ENCODE measurements at places on chromosomes 4 and X. TPM values are rescaled to one million over a fixed set of nuclear protein-coding genes. Genes with fewer than 3 reads are reported as not detected.

SLC26A1 gene
- 5.2 TPM for polyA plus RNA-seq

- DNase-seq = no peak
Observed at GRCh38 chrX:1475881-1476280, 23.2 kb upstream of the ASMTL start.

ADGRL3 gene
- 19.9 TPM for polyA plus RNA-seq

DNA sequence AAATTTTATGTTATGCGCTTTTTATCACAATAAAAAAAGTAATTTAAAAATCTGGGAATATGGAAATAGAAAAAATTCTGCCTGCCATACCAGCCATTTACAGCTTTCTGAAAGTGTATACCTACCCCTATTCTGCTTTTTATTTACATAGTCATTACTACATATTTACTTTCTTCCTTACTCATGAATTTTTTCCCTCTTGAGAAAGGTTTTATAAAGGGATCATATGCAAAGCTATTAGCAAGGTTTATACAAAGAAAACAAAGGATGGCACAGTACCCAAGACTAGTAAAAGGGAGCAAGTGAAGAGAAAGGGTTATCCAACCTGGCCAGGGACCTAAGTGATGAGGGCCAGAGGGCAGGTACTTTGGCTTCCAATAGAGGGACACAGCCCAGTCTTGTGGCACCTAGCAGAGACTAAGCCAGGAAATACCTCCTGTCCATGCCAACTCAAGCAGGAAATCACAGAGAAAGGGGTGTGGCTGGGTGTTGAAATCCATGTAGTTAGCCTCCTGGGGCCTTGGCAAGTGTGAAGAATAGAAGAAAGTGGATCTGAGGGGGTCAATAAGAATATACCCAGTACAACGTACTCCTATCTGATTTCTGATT lies 207.3 kb upstream of the VEGFC start:
- no peak for DNase-seq

DNA sequence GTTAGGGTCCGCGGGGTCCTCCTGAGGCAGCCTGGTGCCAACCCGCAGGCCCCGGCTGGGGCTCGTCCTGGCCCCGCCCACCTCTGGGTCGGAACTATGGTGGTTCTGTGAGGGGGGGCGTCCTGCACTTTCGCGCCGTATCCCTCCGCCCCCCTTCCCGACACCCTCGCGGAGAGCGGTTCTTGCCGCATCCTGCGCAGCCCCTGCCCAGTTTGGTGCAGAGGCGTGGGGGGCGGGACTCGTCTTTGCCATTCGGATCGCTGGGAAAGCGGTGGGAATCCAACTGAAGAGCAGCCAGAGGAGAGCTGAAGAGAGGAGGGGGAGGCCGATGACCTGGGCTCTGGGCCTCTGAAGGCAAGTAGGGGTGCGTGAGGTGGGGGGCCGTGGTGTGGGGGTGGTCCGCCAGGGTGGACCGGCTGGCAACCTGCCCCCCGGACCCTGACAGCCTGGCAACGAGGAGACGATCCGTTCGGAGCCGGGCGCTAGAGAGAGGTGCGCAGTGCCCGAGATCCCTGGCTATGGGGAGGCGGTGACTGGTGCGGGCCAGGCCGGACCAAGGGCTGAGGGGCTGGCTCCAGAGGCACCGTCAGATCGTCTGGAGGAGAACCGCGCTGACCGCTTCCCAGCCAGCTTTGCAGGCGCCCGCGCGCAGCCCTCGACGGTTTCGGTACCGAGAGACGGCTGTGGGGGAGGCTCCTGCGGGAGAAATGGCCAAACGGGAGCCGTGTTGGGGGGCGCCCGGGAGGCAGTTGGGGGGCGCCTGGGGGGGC lies at the start of gene GPRASP1:
Gene GPRASP1, plus strand, starts transcription at position 242 of the 770 bp plus-strand sequence. CDS start 2,431 bp downstream, outside the sequence.
- DNase-seq = peak; percentile 62

TMPRSS11F gene
- polyA plus RNA-seq = 0.05 TPM

- no peak for DNase-seq
Observed at GRCh38 chr4:70676554-70677090, 10.3 kb upstream of the JCHAIN start.

DNA sequence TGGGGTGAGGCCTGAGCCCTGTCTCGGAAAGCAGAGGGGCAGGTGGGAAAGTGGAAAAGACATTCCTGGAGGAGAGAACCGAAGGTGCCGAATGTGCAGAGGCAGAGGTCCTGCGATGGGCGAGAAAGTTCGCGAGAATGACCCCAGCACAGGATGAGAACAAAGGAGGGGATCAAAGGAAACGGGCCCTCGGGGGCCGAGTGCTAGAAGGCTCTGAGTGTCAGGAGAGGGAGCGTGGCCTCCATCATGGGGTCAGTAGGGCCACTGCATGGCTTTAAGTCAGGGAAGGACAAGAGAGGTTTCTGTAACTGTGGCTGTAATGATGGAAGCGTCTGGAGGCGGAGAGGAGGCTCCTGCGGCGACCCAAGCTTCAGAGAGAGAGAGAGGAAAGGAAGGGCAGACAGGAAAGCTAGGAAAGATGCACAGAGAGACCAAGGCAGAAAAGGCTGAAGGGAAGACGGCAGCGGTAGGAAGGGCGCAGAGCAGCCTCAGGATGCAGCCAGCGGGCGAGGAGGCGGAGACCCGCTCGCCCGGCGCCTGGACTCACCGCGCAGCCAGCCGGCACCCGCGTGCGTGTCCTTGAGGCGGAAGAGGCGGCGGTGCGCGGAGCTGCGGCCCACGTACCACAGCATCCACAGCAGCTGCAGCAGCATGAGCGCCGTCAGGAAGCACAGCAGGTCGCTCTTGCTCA lies 669 bp downstream of the OTOP1 start:
- DNase-seq = no peak

BBS12 gene
- polyA plus RNA-seq = 6.5 TPM

GRCh38 chr4:18518098-18518497 lies 496.5 kb upstream of the LCORL start:
- no peak for DNase-seq

DCHS2 gene
- polyA plus RNA-seq = 3.2 TPM

SOWAHB gene
- polyA plus RNA-seq = 3.1 TPM

DNA sequence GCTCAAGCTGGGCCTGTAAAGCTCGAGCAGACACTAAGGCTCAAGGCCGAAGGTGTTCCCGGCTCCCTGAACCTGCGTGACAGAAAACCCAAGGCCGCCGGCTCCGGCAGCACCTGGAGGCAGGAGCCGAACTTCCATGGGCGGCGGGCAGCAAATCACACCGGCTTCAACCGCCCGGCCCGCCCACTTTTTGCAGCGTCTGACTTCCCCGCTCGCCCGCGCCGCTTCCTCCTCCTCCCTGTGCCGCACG lies 940 bp upstream of the NSD2 start:
- DNase-seq = no peak

DNA sequence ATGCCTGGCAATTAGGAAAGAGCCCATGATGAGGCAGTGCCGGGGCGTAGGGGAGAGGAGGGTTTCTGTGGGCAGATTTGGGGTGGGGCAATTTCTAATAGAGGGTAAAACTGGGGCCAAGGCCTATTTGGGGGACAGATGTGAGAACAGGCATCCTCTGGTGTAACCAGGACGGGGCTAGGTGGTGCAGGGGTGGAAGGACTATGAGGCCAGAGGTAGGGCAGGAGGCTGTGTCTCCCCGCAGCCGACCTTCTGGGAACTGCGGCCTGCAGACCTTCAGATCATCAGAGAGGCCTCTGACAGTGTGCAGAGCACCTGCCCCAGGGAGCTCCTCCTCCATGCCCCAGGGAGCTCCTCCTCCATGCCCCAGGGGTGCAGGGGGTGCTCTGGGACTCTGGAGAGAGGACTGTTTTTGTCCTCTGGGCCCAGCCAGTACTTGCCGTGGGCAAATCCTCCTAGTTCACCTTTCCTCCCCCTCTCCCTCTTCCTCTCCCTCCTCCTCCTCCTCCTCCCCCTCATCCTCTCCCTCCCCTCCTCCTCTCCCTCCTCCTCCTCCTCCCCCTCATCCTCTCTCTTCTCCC lies 101.9 kb downstream of the SORCS2 start:
- no peak for DNase-seq

PTCHD1 gene
- 0.06 TPM for polyA plus RNA-seq

HSFX3 gene
- not detected for polyA plus RNA-seq

EPHA5 gene
- 0.08 TPM for polyA plus RNA-seq

FGFBP2 gene
- 0.63 TPM for polyA plus RNA-seq

PAGE5 gene
- not detected for polyA plus RNA-seq

SSX1 gene
- not detected for polyA plus RNA-seq

- DNase-seq = peak; percentile 39
Observed at GRCh38 chr4:105895583-105896460, 551 bp downstream of the NPNT start.

- peak; percentile 19 for DNase-seq
Observed at GRCh38 chrX:80808881-80809411, 731 bp downstream of the BRWD3 start.

DKK2 gene
- 2.4 TPM for polyA plus RNA-seq

DNA sequence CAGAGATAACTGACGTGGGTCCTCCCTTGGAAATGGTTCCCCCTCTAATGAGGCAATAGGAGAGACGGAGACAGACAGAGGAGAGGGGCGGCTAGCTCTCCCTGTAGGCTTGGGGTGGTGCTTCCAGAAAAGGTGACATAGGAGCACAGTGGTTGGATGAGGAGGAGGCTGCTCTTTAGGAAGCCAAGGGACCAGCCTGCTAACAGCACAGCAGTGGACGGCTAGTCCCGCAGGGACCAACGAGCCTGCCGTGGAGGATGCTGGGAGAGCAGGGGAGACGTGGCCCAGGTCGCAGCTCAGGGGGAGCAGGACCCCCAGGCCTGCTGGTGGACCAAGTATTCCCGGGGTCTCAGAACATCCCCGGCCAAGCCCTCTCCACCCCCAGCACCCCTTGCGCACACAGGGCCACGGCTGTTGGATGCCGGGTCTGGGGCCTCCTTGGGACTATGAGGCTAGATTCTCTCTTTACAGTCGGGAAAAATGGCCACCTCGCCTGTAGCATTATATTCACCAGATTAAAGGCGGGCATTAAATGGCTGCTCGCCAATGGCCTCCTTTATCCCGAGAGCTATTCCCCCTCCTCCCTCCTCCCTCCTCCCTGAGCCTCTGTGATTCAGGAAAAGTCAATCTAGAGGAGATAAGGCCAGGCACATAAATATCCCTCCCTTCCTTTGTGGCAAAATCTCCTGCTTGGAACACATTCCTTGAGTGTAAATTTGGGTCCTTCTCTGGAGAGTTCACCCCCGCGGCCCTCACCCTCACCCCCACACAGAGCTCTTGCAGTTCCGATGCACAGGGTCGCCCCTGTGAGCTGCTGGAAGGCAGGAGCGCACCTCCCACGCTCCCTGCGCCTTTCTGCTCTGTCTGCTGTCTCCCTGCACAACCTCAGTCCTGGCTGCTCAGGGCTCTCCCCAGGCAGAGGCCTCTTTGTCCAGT lies 30.5 kb upstream of the NSG1 start:
- no peak for DNase-seq

GRCh38 chr4:14028862-14029261 lies 401.3 kb upstream of the BOD1L1 start:
- DNase-seq = no peak

- no peak for DNase-seq
Observed at GRCh38 chrX:140949233-140949632, 53.2 kb upstream of the SPANXB1 start.

DNA sequence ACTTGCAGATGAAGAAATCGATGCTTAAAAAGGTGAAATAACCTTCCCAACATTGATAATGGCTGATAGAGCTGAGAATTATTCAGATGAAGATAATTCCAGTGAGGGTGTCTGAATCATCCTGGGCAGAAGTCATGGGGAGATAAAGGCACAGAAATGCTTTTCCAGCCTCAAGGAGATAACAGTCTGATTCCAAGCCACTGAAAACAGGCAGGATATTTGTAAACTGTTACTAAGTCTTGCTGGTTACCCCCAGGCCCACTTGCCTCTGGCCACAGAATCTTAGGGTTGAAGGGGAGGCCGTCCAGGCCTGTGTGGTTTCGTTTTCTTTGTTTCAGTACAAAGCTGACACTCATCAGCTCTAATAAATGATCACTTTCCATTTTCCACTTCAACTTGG lies 158.5 kb downstream of the SH3KBP1 start:
- DNase-seq = no peak

DNA sequence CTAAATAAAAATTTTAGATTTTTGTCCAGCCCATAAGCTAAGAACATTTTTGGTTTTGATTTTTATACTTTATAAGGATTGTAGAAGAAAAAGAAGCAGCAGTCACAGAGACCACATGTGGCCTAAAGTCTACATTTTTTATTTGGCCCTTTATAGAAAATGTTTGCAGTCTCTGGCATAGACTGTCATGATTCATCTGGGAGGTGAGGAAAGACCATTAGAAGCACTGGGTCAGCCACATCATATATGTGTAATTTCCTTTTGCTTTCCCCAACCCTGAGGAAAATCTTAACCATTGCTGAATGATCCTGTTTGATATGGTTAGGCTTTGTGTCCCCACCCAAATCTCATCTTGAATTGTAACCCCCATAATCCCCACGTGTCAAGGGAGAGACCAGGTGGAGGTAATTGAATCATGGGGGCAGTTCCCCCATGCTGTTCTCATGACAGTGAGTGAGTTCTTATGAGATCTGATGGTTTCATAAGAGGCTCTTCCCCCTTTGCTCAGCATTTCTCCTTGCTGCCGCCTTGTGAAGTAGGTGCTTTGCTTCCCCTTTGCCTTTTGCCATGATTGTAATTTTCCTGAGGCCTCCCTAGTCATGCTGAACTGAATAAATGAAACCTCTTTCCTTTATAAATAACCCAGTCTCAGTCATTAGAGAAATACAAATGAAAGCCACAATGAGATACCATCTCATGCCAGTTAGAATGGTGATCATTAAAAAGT lies 12.1 kb upstream of the COPS4 start:
- DNase-seq = no peak

DNA sequence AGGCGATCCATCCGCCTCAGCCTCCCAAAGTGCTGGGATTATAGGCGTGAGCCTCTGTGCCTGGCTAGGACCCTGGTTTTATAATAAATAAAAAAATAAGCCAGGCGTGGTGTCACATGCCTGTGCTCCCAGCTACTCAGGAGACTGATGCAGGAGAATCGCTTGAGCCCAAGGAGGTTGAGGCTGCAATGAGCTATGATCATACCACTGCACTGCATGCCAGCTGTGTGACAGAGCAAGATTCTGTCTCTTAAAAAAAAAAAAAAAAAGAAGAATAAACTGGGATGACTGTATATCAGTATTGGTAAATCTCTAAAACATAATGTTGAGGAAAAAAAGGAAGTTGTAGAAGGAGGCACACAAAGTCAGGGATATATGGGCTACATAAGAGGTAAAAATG lies 45.7 kb upstream of the SLC34A2 start:
- DNase-seq = no peak

ATP2B3 gene
- polyA plus RNA-seq = 0.17 TPM

GRCh38 chrX:120377179-120377578 lies 15.3 kb downstream of the ATP1B4 start:
- DNase-seq = no peak

SMIM9 gene
- not detected for polyA plus RNA-seq

DNA sequence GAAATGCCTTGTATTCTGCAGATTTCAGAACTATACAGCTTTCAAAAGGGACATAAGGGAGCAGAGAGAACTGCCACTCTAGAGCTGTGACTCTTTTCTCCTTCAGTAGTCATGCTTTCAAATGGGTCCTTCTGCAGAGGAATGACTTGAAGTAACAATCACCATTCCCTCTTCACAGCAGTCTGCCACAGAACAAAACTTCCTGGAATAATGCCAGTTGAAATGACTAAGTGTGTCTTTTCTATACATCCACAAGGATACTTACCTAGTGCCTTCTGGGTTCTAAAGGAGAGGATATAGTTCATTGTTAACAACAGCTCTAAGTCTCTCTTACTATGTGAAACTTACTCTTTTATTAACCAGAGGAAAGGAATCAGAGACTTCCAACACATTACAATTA lies 515.4 kb upstream of the ATOH1 start:
- no peak for DNase-seq

- DNase-seq = no peak
Observed at GRCh38 chrX:22325096-22325495, 52.4 kb downstream of the CBLL2 start.

GPR50 gene
- polyA plus RNA-seq = not detected

Measured in right lung (tissue), 10 donors.